ENCODE measurements at places on chromosomes 5 and 9.

GRCh38 chr5:143738417-143739401 is 73.3 kb upstream of the HMHB1 start:
- no peak for DNase-seq

GRCh38 chr5:74957906-74958305 is 91.7 kb upstream of the FAM169A start:
- DNase-seq: no peak

DNA sequence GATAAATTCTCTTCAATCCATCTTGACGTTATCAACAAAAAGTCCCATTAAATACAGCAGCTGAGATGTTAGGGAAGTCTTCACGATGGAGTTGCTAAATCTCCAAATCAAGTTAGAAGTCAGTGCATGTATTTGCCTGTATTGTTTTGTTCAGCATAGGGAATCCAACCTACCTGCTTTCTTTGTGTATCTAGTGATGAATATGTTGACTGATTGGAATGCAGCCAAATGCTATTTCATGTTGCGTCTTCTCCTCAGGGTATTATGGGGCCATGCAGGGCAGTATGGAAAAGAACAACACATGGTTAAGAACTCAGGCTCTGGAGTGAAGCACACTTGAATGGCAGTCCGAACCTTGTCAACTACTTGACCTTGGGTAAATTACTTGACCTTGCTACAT is 529.5 kb upstream of the ZNF462 start:
- no peak for DNase-seq

DNA sequence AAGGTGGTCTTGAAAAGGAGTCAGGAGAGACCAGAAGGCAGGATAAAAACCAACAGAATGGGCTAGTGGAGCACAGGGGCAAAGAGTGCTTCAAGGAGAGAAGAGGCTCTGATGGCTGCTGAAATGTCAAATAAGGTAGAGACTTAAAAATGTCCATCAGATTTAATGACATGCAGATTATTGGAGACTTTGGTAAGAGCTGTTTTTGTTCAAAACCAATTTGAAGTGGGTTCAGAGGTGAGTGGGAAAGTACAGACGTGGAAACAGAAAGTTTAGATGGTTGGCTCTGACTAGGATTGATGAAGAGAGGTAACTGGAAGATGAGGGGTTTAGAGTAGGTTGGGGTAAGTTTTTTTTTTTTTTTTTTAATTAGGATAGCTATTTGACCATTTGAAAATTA is 14.1 kb downstream of the SLC25A46 start:
- DNase-seq: no peak

DNA sequence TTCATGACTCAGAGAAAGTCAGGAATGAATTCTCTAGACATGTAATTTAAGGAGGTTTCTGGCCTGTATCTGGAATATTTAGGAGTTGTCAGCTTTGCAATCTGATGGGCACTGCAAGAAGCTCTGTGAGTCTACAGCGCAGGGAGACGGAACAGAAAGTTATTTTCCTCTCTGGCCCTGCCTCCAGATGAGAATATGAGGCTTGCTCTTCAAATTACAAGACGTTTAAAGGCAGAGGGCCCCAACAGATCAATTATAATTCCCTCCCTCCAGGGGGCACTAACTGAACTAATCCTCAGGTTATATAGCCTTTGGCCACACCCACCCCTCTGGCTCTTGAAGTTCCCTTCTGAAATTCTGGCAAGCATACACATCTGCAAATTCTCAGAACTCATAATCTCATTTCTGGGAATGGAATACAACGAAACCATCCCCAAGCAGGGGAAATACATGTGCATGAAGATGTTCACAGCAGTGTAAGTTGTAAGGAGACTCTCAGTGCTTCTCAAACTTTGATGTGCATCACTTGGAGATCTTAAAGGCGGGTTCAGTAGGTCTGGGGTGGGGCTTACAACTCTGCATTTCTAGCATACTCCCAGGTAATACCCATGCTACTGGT is 307.6 kb downstream of the CWC27 start:
- peak; percentile 98 for DNase-seq

DNA sequence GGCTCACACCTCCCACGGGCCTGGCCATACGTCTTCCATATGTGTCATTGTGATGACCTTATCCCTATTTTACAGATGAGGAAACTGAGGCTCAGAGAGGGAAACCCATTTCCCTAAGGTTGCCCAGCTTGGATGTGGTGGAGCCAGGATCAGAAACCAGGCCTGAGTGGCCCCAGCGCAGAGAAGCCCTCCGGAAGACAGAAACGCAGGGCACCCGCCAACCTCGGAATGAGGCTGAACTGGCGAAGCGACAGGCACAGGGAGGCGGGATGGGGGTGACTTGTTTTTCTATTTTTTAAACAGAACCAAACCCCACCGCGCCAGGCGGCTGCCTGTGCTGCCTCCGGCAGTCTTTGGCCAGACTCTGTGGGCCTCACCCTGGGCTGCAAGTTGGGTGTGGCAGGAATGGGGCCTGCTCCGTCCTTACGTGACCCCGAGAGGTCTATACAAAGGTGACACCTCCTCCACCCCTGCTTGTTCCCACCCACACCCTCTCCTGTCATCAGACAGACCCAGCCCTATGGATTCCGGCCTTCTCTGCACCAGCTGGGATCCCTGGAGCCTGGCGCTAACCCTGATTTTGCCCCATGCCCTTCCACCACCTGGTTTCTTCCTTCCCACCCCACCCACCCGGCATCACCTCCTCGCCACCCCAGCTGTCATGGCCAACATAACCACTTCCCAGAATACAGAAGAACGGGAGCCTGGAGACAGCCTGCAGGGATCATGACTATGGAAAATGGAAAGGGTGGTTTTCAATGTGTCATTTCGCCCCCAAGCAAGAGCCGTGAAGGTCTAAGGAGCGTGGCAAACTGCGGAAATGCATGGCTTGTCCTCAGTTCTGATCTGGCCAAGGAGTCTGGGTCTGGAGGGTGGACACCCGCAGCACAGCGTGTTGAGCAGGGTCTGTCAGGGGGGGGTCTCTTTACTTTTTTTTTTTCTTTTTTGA is 23.6 kb downstream of the PLPP7 start:
- no peak for DNase-seq

DNA sequence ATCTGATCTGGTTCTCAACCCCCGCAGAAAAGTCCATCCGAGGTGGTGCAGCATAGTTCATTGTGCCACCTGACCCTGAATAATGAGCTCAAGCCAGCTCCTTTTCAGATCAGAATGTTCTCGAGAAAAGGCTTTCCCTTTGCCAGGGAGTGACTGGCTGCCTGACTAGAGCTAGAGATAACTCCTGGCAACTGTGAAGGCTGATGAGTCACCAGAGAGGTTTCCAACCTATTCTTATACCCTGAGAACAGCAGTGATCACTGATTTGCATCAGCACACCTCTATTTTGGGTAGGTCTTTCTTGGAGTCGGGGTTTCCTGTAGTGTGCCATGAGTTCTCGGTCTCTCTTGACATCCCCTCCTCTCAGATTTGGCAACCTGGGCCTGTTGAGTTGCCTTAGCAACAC is 127.9 kb downstream of the PIK3R1 start:
- peak; percentile 95 for DNase-seq

DNA sequence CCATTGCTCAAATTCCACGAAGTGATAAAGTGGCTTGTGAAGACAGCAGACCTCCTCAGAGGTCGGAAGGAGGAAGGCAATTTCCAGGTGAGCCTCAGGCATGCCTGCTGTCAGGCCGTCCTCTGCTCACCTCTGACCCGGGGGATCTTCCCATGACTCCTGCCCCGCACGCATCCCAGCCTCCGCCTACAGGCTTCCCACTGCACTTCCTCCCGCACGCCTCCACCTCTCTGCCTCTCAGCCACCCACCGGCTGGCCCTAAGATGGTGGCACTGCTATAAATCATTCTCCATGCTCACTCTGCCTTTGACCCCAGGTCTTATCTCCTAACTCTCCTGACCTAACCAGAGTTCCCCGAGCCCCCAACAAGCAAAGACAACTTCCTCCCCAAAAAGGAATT is 49.4 kb upstream of the DNAH5 start:
- DNase-seq: no peak

- no peak for DNase-seq
Observed at GRCh38 chr9:88923092-88923491, 68.2 kb upstream of the S1PR3 start.

All from amniotic epithelial cell (primary cell).